Stimulated activated CD8-positive, alpha-beta memory T cell treated with anti-CD3 and anti-CD28 coated beads, Interleukin-15, amount 100 ng/mL, for 1 hour (primary cell): ENCODE measurements at places on chromosomes 4 and X.

- DNase-seq, result no peak
Measured at GRCh38 chrX:44881549-44881948, 8.6 kb downstream of the KDM6A start.

DNA sequence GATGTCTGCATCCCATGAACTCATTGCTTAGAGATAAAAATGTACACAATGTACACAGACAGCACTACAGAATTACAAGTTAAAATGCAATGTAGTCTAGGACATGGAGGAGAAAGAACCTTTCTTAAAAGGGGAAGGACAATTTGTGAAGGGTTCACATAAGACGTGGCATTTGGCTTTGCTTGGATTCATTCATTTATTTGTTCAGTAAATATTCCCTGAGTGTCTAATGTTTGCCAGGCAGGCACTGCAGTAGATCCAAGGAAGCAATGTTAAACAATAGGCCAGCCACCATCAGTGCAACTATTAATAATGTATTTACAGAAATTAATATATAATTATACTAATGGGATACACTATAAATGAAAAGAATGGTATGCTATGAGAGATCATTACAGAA, 94.4 kb downstream of the GRIA2 start:
- no peak for DNase-seq

DNA sequence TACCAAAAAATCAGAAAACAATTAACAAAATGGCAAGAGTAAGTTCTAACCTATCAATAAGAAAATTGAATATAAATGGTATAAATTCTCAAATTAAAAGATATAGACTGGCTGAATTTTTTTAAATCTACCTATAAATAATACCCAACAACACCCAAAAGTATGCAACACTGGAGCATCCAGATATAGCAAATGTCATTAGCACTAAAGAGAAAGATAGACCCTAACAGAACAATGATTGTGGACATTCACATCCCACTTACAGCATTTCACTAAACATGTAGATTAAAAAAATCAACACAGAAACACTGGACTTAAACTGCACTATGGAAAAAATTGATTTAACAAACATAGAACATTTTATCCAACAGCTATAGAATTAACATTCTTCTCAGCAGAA, 673.0 kb upstream of the GRID2 start:
- no peak for DNase-seq

DNA sequence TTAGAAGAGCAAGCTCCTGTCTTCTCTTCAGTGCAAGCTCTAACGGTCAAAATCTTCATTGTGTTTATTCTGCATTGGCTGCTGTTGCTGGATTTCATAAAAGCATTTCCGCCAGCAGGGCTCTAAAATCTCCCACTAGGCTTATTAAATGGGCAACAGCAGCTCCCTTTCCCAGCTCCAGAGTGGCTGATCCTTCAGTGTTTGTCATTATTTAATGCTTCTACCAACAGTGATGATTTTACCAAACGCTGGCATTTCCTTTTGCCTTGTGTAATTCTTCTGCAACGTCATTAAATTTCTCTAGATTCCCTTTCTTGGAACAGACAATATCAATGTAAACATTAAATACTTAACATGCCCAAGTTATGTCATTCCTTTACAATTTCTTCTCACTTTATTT, 20.1 kb downstream of the SLC7A11 start:
- no peak for DNase-seq

DNA sequence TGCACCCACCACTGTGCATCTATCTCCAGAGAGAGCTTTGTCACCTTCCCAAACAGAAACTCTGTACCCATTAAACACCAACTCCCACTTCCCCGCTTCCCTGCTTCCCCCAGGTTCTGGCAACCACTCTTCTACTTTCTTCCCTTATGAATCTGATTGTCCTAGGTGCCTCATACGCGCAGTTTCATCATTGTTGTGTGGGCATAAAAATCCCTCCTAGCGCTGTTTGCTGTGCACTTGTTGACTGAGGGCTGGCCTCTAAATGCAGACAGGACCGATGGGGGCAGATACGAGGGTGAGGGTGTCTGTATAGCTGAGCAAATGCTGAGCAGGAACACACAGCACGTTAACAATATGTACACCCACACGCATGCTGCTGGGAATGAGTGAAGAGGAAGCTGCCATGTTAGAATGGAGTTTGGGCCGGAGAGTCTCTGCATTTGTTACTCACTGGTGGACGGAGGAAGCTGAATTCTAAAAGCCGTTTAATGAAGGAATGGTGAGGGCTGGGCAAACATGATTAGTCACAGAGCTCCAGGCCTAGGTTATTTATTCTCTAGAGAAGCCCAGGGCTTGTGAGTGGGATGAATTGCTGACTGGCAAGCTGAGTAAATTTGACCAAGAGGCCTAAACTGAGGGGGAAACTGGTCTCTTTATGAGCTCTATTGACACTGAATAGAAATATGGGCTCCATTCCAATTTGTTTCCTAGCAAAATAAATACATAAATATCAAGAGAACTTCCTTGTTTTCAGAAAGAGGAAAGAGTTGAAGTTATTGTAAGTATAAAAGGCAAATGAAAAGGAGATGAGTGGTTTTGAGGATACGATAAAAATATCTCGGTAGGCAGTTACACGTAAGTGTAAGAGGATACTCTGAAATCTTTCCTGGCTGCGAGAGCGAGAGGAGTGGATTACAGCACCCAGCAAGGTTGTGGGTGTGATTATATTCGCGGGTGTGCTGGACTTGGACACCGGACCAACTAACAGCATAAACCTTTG, 95.9 kb upstream of the RPS6KA3 start:
- no peak for DNase-seq

GRCh38 chr4:153634738-153635353, 49.2 kb upstream of the TLR2 start:
- DNase-seq, result no peak

- no peak for DNase-seq
Measured at GRCh38 chr4:9765091-9765490, 16.3 kb upstream of the DRD5 start.

- DNase-seq, result no peak
Measured at GRCh38 chrX:136380010-136380769, 79.4 kb downstream of the ADGRG4 start.

GRCh38 chr4:145423017-145423708, 58.5 kb upstream of the SMAD1 start:
- DNase-seq, result no peak

DNA sequence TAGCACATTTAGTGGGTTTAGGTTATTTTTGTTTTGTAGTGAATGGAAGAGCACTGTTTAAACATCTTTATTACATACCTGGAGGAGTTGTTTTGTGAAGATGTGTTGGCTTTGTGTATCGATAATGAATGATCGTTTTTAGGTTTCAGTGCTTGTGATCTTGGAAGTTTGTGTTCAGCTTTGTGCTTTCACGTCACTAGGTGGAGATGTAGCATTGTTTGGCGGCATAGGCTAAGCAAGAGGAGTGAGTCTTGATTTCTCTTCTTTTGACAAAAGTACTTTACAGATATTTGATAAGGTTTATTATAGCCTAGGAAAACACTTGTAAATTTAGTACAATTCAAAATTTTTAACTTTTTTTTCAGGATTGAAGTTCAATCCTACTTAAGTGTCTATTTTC, 50.4 kb downstream of the PDK3 start:
- no peak for DNase-seq

GRCh38 chr4:74428276-74428675, 16.7 kb upstream of the AREG start:
- no peak for DNase-seq

- DNase-seq, result no peak
Measured at GRCh38 chr4:122827258-122827878, 737 bp downstream of the FGF2 start.

- no peak for DNase-seq
Measured at GRCh38 chr4:30720661-30721184, 554 bp downstream of the PCDH7 start.

GRCh38 chr4:187865914-187866313, 129.7 kb upstream of the ZFP42 start:
- DNase-seq, result no peak

DNA sequence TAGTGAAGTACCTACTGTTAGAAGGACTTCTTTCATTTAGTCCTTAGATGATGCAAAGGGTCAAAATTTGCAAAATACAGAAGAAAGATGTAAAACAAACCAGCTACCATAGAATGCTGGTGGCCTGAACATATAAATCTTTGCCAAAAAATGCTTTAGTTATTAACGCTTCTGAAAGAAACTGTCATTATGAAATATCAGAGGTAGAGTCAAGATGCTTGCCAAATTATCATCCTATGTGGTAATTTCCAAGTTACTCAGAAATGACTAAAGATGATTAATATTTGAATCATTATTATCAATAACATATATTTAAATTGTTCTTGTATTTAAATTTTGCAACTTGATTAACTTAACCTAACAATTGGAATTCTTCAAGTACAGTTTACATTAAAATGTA, 588.4 kb upstream of the FAM241A start:
- DNase-seq, result no peak

GRCh38 chrX:40582811-40583210, 2.0 kb downstream of the ATP6AP2 start:
- DNase-seq, result no peak

DNA sequence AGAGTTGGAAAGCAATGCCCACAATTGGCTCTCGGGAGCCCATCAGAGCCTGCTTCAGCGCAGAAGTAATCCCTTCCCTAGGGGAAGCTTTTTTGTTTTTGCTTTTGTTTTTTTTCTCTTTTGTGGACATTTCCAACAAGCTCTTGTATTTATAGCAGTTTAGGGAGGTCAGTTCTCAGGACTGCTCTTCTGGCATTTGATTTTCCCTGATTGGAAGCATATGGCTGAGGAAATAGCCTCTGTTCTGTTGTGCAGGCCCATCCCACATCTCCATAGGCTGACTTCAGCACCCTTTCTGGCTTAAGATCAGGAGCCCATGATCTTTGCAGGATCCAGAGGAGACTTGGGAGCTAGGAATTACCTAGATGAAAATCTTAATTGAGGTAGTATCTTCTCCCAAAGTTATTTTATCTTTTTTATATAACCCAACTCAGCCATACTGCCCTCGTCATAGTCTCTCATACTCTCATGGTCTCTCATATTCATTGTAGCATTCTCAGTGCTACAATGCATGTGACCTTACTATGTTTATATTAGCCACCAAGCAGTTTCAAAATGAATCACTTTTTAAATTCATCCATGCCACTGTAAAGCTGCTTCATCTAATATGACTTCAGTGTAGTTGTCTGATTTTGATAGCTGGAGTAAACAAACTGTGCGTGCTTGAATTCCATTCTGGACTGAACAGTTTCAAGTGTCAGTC, 16.7 kb downstream of the PAGE4 start:
- DNase-seq, result no peak

DNA sequence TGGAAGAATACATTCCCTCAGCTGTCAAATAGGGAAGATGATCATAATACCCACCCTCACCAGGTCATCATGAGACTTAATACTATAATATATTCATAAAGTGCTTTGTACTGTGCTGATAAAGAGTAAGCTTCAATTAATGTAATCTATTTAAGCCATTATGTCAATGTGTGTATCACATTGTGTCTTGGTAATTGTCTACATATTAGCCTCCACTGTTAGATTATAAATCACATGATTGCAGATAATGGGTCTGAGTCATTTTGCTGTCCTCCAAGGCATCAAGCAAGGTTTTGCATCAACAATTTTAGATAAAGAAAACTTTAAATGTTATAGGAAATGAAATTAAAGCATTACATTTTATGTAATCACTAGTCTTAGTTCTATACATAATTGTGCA, 45.2 kb upstream of the CEP135 start:
- no peak for DNase-seq

DNA sequence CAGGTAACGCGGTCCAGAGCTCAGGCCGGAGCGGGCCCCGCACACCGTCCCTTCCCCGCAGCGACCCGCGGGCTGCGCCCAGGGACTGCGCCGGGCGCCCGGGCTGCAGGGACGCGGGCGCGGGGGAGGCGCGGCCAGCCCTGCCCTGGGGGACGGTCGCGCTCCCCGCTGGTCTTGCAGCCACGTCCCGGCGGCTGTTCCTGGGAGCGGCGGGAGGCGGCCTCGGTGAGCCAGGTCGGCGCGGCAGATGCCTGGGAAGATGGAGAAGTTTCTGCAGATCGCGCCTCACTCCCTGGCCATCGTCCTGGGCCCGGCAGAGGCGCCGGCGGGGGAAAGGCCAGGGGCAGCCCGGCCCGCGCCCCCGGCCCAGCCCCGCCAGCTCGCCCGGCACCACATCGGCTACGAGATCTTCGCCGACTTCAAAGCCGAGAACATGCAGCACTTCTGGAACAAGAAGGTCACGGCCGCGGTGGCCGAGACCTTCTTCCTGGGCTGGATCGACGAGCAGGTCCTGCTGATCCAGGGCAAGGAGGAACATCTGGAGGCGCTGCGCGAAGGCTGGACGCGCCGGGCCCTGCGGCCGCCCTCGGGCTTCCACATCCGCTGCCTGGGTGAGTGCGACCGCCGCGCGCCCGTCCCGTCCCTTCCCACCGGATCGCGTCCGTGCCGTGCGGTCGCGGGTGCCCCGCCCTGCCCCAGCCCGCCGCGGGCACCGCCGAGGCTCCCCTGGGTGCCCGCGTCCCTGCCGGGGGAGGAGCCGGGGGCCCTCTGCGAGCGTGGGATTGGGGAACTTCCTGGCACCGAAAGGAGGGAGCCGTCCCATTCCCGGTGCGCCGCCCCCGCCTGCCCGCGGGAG, 107.4 kb upstream of the STOX2 start:
- DNase-seq, result no peak

DNA sequence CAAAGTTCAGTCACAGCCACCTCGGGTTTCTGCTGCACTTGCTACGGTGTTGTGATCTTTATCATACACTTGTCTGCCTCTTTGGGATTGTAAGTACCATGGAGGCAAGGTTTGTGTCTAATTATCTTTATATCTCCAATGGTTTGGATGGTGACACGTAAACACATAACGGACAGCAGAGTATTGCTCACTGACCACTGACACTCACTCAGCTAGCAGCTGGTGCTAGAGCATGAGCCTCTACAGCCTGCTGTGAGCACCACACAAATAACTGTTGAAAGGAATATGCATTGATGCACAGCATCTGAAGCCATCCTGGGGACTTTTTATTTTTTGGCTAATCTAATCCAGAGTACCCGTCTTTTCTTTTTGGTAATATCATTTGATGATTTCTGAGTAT, 156.0 kb downstream of the DCLK2 start:
- DNase-seq, result no peak

GRCh38 chr4:25007598-25007997, 23.1 kb downstream of the LGI2 start:
- no peak for DNase-seq

DNA sequence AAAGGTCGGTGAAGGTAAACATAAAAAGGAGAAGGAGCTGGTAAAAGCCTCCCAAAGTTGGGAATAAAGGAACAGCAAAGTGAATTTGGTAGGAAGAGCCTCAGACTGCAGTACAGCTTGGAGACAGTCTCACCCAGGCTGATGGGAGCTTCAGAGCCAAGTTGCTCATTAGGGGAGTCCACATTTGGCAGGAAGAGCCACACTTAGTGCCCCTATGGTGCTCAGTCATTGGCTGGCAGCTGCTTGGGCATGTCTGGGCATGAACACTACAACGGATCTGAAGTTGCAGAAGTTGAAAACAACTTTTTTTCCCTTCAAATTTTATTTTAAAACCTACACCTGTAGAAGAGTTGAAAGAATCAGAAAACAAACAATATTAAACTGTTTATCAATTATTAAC, 2497.3 kb downstream of the ARAP2 start:
- no peak for DNase-seq
